ENCODE measurements at places on chromosomes 2 and 18.

- H3K27me3 ChIP-seq: no peaks in the 10 kb centered on the region
- H3K4me1 ChIP-seq: peaks cover 22% of the 10 kb centered on the region
- DNase-seq: no peak
- H3K36me3 ChIP-seq: no peaks in the 10 kb centered on the region
- H3K4me3 ChIP-seq: no peak overlapping the region
These were observed 78.7 kb downstream of the ICOS start for GRCh38 chr2:204015118-204015843.

GRCh38 chr18:66749481-66750035, 145.7 kb upstream of the CDH19 start:
- no peak overlapping the region for H3K27ac ChIP-seq
- DNase-seq: no peak
- H3K4me1 ChIP-seq: no peaks in the 10 kb centered on the region
- H3K4me3 ChIP-seq: no peak overlapping the region
- no peaks in the 10 kb centered on the region for H3K36me3 ChIP-seq
- H3K27me3 ChIP-seq: peaks cover 13% of the 10 kb centered on the region

- H3K27me3 ChIP-seq: no peaks in the 10 kb centered on the region
- no peaks in the 10 kb centered on the region for H3K4me1 ChIP-seq
- no peaks in the 10 kb centered on the region for H3K36me3 ChIP-seq
- H3K27ac ChIP-seq: no peak overlapping the region
- DNase-seq: no peak
These were observed 12.7 kb upstream of the ARID5A start for GRCh38 chr2:96523659-96524481.

DNA sequence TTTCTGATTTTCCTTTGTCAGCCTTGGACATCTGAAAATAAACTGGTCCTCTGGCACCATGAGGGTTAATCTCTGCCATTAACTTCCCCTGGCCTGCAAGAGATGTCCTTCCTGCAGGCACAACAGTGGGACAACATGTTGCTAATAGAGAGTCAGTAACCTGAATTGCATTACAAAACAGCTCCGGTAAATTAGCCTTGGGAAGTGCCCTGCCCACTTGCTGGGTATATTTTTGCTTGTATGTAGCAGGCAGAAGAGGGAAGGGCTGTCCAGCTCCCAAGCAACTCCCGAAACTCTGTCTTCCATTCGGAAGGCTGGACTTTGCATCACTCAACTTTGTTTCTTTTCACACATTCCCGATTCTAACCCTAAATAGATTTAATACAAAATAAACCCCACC, 104.4 kb upstream of the ATP8B1 start:
- H3K4me3 ChIP-seq: no peak overlapping the region
- DNase-seq: peak; percentile 80
- no peak overlapping the region for H3K27ac ChIP-seq
- H3K36me3 ChIP-seq: no peaks in the 10 kb centered on the region

GRCh38 chr2:224094413-224094812, 55.3 kb upstream of the SERPINE2 start:
- no peaks in the 10 kb centered on the region for H3K27me3 ChIP-seq
- no peak for DNase-seq

DNA sequence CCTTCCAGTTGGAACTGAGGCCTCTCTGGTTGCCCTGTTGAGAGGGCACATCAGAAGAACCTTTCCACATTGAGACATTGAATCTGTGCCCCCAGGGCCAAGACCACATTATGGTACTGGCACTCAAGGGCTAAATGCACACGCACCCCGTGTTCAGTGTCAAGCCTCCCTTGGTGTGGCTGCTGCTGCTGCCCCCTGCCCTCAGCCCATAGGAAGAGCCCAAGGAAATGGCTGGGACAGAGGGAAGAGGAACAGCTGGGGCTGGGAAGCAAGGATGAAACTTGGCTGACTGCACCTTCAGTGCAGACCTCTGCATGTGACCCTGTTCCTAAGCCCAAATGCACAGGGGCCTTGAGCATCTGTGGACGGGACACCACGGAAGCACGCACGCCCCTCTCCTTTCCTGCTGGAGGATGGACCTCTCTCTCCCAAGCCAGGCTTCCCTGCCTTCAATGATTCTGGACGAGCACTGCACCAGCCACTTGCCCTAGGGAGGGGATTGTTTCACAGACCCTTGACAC, 40.2 kb downstream of the NIFK start:
- peaks cover 28% of the 10 kb centered on the region for H3K4me1 ChIP-seq
- H3K4me3 ChIP-seq: no peak overlapping the region
- no peaks in the 10 kb centered on the region for H3K27me3 ChIP-seq
- H3K36me3 ChIP-seq: no peaks in the 10 kb centered on the region

DNA sequence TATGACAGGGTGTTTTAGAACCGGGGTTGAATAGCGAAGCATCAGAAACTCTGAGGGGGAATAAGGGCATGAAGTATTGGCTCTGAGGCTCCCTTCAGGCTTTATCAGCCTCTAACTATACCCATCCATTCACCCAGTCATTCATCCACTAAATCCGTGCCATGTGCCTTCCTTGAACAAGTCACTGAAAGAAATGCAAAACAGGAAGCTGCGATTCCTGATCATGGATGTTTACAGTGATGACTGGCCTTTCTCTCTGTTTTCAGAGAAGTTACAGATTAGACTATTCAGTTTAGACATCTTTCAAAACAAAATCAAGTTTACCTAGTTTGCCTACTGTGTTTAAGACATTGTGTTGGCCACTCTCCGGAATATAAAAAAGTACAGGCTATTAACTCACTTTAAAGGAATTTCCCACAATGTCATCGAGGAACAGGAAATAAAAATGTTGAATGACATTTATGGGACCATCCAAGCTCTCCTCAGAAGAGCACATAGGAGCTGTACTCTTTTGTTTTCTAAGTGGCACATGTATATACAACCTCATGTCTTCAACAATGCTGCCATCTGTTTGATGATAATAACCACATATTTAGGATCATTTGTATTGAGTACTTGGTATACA, 43.8 kb upstream of the SLC14A1 start:
- no peaks in the 10 kb centered on the region for H3K36me3 ChIP-seq
- no peak for DNase-seq
- H3K4me1 ChIP-seq: peaks cover 10% of the 10 kb centered on the region
- no peak overlapping the region for H3K27ac ChIP-seq
- H3K4me3 ChIP-seq: no peak overlapping the region

- no peak overlapping the region for H3K27ac ChIP-seq
- no peaks in the 10 kb centered on the region for H3K4me1 ChIP-seq
These were observed 31.4 kb downstream of the ATOH8 start for GRCh38 chr2:85785027-85785822.

GRCh38 chr2:230308402-230309000, 18.5 kb upstream of the SP140L start:
- H3K27me3 ChIP-seq: no peaks in the 10 kb centered on the region
- DNase-seq: no peak
- no peaks in the 10 kb centered on the region for H3K36me3 ChIP-seq
- no peak overlapping the region for H3K27ac ChIP-seq

GRCh38 chr2:14866736-14867352, 234.3 kb downstream of the LRATD1 start:
- no peaks in the 10 kb centered on the region for H3K36me3 ChIP-seq
- no peak for DNase-seq
- H3K4me3 ChIP-seq: no peak overlapping the region
- H3K4me1 ChIP-seq: no peaks in the 10 kb centered on the region
- no peaks in the 10 kb centered on the region for H3K27me3 ChIP-seq

DNA sequence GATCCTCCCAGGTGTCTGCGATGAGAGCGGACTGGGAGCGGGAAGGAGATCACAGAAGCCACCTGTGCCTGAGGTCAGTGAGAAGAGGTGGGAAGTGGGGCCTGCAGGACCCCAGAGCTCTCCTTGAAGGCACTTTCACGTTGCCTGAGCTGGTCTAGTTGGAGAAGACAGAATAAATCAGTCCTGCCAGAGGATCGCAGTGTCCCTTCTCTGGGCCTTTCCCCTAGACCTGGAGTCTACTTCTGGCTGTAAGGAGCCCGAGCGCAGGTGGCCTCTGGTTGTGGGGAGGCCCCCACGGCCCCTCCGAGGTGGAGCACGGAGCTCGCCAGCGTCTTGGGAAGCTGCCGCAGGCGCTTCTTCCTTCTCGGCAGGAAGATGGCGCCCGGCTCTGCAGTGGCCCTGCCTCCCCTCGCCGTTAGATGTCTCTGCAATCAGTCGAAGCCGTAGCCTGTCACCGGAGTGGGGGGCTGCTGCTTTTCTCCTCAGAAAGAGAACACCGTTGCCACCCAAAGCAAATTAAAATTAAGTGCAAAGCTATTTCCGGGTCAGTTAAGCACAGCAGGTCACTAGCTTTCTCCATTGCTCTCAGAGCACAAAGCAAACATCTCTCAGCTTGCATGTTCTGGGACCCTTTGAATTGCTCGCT, 212.0 kb upstream of the MYT1L start:
- DNase-seq: no peak
- no peak overlapping the region for H3K27ac ChIP-seq
- H3K36me3 ChIP-seq: no peaks in the 10 kb centered on the region
- peaks cover 10% of the 10 kb centered on the region for H3K27me3 ChIP-seq
- no peaks in the 10 kb centered on the region for H3K4me1 ChIP-seq
- H3K4me3 ChIP-seq: no peak overlapping the region

- no peak overlapping the region for H3K4me3 ChIP-seq
- no peaks in the 10 kb centered on the region for H3K36me3 ChIP-seq
- DNase-seq: no peak
- no peak overlapping the region for H3K27ac ChIP-seq
- H3K27me3 ChIP-seq: no peaks in the 10 kb centered on the region
These were observed 145.7 kb upstream of the HDAC4 start for GRCh38 chr2:239546541-239546940.

- peaks cover 34% of the 10 kb centered on the region for H3K4me1 ChIP-seq
- H3K4me3 ChIP-seq: peak overlapping the region; percentile 76
- H3K27me3 ChIP-seq: no peaks in the 10 kb centered on the region
- DNase-seq: peak; percentile 28
These were observed 691 bp downstream of the BIRC6 start for GRCh38 chr2:32357318-32358110.

GRCh38 chr2:23092831-23093230, 292.1 kb upstream of the KLHL29 start:
- H3K4me1 ChIP-seq: no peaks in the 10 kb centered on the region
- H3K27me3 ChIP-seq: peaks cover 7% of the 10 kb centered on the region
- no peak overlapping the region for H3K4me3 ChIP-seq
- H3K27ac ChIP-seq: no peak overlapping the region
- no peaks in the 10 kb centered on the region for H3K36me3 ChIP-seq
- peak; percentile 38 for DNase-seq

GRCh38 chr2:219087361-219087760, 26.6 kb upstream of the IHH start:
- H3K4me3 ChIP-seq: no peak overlapping the region
- H3K27ac ChIP-seq: no peak overlapping the region
- DNase-seq: no peak
- H3K4me1 ChIP-seq: no peaks in the 10 kb centered on the region
- peaks cover 5% of the 10 kb centered on the region for H3K36me3 ChIP-seq

DNA sequence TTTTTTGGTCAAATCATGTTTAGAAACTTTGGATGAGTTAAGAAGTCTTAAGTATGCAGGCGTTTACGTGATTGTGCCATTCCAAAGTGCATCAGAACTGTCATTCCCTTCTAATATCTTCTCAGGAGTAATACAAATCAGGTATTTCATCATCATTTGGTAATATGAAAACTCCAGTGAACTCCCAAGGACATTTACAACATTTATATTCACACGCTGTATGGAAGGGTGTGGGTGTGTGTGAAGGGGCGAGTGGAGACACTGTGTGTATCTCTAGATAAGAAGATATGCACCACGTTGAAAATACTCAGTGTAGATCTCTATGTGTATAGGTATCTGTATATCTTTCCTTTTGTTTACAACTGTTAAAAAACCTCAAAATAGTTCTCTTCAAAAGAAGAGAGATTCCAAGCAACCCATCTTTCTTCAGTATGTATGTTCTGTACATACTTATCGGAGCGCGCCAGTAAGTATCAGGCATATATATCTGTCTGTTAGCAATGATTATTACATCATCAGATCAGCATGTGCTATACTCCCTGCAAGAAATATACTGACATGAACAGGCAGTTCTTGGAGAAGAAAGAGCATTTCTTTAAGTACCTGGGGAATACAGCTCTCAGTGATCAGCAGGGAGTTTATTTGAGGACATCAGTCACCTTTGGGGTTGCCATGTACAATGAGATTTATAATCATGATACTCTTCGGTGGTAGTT, 29.3 kb downstream of the COX7A2L start:
- no peak for DNase-seq
- no peak overlapping the region for H3K4me3 ChIP-seq
- H3K36me3 ChIP-seq: peaks cover 45% of the 10 kb centered on the region
- H3K27me3 ChIP-seq: no peaks in the 10 kb centered on the region
- peaks cover 10% of the 10 kb centered on the region for H3K4me1 ChIP-seq

GRCh38 chr2:26716769-26717168, 24.2 kb downstream of the KCNK3 start:
- H3K4me1 ChIP-seq: peaks cover 4% of the 10 kb centered on the region
- no peaks in the 10 kb centered on the region for H3K36me3 ChIP-seq
- H3K4me3 ChIP-seq: no peak overlapping the region
- peaks cover 11% of the 10 kb centered on the region for H3K27me3 ChIP-seq

DNA sequence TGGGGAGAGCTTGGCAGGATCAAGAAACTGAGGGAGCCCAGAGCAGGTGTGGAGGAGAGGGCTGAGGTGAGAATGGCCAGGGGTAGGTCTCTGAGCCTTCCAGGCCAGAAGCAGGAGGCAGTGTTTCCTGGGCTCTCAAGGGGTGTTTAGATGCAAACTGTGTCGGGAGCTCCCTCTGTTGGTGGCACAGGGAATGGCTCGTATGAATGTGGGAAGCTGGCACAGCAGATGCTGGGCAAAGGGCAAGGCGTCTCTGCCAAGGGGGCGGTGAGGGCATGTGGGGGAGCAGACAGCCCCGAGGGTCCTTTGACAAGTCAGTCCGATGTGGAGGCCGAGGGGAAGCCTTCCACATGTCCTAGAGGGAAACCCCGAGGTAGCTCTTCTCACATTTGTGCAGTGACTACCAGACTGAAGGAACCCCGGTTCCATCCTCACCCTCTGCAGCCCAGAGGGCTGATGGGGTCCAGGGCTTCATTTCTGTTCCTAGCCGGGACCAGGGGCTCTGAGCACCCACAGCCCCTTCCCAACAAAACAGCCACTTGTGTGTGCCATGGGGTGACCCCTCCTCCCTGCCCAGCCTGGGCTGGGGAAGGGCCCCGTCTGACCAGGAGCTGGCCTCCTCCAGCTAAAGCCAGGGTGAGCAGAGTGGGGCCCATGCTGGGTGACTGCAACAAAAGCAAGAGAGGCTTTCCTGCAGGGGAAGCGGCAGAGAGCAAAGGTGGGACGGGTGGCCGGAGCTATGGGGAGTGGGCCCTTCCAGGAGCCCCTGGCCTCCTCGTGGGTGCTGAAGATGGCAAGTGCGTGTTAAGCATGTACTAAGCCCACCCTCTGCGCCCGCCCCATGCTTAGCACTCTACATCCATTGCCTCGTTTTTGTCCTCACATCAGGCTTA, 103.4 kb downstream of the SEPTIN10 start:
- DNase-seq: peak; percentile 87
- no peak overlapping the region for H3K4me3 ChIP-seq
- H3K4me1 ChIP-seq: peaks cover 17% of the 10 kb centered on the region
- H3K36me3 ChIP-seq: no peaks in the 10 kb centered on the region

GRCh38 chr2:42029171-42029570, 18.6 kb upstream of the PKDCC start:
- no peaks in the 10 kb centered on the region for H3K36me3 ChIP-seq
- peaks cover 13% of the 10 kb centered on the region for H3K27me3 ChIP-seq
- H3K27ac ChIP-seq: no peak overlapping the region
- no peak overlapping the region for H3K4me3 ChIP-seq
- peaks cover 6% of the 10 kb centered on the region for H3K4me1 ChIP-seq

Data from MCF 10A (cell line).